ENCODE measurements at places on chromosomes 2 and 18.

DNA sequence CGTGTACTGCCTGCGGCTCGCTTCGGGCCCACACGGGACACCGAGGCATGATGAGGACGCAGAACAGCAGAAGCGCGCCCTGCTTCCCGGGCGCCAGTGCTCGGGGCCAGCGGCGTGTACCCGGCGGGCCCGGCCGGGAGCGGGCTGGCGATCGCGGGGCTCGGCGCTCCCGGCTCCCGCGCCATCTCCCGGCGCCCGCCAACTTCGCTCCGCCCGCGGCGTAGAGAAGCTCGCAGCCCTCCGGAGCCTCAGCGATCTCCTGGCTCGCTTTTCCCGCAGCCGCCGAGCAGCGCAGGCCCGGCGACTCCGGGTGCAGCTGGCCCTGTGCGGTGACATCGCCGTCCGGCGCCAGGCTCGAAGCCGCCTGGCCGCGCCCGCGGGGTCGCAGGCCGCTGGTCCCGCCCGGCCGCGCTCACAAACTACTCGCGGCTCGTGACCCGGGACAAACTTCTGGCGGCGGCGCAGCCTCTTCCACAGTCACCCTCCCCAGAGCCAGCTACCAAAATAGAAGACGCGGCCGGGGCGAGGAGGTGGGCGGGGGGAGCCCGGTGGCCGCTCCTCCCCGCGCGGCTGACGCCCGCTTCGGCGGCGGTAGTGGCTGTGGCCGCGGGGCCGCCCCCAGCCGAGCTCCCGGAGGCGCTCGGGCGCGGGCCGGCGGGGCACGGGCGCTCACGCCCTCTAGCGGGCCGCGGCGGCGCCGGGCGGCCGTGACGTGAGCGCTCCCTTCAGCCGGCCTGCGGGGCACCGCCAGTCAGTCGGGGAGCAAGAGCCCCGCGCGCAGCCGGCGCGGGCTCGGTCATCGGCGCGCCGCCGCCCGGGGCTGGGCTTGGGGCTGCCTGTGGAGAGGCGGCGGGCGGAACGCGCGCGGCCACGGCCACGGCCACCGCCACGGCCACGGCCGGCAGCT, at the start of gene PTPRM:
Gene PTPRM, plus strand, starts transcription at position 750 of the 907 bp plus-strand sequence. CDS start 503 bp downstream, outside the sequence.
- peak; percentile 38 for DNase-seq

DNA sequence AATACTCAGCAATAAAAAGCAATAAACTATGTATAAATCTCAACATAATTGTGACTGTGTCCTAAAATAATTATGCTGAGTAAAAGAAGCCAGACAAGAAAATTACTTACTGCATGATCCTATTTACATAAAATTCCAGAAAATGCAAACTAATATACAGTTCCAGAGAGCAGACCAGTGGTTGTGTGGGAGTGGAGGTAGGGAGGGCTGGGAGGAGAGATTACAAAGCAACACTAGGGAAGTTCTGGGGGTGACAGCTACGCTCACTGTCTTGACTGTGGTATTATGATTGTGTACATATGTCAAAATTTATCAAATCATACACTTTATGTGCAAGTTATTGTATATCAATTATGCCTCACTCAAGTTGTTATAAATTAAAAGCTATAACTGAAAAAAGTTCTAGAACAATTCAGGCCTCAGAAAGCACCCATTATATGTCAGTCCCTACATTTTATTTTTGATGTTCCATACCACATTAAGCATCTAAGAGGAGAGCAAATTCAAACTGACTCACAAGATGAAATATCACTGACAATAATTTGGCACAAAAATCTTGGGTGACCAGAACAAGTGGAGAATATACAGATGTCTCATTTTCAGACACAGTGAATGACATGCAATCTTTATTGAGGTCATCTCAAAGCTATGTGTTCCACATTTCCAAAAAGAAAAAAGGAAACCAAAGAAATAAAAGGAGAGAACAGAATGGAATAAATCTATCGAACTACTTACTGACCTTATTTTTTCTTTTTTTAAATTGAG, 85.1 kb downstream of the ANTXR1 start:
- DNase-seq = no peak

DNA sequence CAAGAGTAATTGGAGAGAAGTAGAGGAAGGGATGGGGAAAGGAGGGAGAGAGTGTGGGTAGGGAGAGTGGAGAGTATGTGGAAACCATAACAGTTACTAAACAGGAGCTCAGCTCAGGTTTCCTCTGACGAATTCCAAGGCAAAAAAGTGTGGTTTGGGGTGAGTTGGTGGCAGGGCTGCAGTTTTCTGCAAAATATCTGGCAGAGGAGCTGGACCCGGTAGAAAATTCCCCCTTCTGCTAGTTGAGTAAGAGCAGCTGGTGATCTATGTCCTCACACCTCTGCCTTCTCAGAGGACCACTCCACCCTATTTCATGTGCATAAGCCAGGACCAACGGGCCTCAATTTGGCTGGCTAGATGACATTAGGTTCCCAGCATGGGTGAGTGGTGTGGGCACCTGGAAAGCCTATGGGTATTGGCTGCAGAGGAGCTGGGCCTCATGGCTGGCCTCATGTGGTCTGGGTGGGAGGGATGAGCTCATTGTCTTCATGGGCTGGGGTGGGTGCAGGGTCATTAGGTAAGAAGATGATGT, 13.2 kb downstream of the NRP2 start:
- DNase-seq = no peak

DNA sequence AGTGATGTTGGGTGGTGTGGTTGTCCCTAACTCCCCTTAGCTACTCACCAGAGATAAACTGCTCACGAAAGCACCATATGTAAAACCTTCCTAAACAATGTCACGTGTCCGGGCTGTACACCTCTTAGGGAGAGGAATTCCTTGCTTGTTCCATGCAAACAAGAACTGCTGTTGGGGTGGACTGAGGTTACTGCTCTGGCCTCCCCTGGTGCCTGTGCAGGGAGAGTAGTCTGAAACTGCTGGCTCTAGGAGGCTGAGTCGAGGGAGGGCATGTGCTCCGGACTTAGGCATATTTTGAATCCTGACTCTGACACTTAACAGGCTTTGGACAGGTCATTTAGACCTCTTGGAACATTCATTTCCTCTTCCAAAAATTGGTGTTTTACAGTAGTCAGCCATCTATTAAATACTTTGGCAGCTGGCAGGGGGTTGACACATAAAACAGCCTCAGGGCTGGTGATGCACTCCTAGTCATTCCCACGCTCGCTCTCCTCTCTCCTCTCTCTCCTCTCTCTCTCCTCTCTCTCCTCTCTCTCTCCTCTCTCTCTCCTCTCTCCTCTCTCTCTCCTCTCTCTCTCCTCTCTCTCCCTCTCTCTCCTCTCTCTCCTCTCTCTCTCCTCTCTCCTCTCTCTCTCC, 10.6 kb downstream of the THNSL2 start:
- DNase-seq = no peak

- no peak for DNase-seq
These were observed 811.5 kb upstream of the CHAC2 start for GRCh38 chr2:52956118-52956517.

DNA sequence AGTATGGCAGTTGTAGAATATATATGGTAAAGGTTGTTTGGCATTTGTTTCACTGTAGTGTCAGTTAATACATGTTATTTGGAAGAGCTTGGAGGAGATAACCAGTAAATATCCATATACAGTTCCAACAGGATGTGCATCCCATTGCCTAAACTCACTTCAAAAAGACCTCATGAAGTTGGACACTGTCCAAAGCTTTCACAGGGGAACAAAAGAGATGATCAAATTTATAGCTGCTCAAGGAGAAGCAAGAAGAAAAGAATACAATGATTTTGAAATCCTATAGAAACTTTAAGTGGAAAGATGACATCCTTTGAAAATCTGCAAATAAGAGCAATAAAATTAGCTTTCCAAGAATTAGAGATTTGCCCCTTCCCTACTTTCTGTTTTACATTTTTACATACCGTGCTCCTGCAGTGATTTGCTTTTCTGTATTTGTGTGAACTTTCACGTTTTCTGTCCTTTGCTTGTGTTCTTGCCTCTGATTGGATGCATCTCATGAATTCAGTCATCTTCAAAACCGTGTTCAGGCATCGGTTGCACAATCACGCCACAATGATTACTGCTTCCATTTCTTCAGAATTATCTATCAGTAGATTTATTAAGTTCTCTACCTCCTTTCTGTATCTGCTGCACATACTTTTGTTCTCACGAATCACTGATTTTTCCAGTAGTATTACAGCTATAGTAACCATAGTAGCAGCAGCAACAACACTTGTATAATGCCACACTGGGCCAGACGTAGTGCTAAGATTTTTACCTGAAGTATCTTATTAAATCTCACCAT, 83.8 kb downstream of the PARD3B start:
- DNase-seq = no peak

DNA sequence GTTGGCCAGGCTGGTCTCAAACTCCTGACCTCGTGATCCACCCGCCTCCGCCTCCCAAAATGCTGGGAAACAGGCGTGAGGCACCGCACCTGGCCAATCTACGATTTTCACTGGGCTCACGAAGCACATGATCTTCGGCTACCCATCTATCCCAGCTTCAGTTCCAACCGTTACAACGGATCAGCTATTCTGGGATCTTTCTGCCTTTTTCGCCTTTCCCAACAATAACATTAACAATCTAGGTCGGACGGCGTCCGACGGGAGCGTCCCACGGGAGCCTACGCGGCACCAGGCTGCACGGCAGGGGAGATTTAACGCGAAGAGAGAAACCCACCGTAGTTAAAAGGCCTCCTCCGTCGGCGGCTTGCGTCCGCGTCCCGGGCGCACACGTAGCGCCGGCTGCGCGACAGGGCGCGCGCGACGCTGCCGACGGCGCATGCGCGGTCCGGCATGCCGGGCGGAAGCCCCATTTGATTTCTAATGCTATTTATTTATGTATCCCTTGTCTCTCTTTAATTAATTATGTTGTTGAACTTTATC, at the start of gene MSL3B:
Gene MSL3B, minus strand, starts transcription at position 394 of the 540 bp plus-strand sequence.
- DNase-seq = peak; percentile 40

- no peak for DNase-seq
These were observed 77.2 kb upstream of the HPCAL1 start for GRCh38 chr2:10225291-10226037.

DNA sequence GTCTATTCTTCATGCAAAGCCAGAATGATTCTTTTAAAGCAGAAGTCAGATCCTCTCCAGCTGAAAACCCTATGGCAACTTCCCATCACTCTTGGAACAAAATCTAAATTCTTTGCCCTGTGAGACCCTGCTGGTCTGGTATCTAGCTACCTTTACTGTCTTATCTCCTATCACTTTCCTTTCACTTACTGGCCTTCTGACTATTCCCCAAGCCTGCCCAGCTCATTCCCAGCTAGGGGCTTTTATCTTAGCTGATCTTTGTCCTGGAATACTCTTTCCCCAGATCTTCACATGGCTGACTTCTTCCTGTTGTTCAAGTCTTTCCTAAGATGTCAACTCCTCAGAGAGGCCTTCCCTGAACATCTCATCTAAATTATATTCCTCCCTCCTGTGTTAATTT, 63.6 kb downstream of the GREB1L start:
- no peak for DNase-seq

DNA sequence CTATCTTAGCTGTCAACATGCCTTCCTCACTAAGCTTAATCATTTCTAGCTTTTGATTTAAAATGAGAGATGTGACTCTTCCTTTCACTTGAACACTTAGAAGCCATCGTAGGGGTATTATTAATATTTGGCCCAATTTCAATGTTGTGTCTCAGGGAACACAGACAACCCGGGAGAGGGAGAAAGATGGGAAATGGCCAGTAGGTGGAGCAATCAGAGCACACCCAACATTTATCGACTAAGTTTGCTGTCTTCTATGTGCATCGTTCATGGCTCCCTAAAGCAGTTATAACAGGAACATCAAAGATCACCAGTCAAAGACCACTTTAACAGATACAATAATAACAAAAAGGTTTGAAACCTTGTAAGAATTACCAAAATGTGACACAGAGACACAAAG, 110.2 kb downstream of the OLA1 start:
- no peak for DNase-seq

DNA sequence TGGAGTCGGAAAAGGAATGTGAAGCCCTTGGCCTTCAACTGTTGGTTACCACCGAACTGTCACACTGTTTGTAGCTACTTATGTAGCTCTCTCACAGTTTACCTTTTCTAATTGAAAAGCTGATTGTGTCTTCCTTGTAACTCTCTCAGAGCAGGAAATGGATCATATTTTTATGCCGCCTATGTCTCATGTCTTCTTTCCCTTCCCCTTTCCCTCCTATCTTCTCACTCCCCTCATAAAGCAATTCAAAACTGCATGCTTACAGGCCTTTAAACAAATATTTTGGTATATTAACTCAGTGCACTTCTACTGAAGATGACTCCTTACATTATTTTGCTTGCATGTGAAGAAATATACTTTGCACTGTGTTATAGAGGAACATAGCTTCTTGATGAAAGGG, 6.0 kb downstream of the SLC39A10 start:
- DNase-seq = no peak

GRCh38 chr2:98099939-98100743, 13.2 kb downstream of the VWA3B start:
- no peak for DNase-seq

DNA sequence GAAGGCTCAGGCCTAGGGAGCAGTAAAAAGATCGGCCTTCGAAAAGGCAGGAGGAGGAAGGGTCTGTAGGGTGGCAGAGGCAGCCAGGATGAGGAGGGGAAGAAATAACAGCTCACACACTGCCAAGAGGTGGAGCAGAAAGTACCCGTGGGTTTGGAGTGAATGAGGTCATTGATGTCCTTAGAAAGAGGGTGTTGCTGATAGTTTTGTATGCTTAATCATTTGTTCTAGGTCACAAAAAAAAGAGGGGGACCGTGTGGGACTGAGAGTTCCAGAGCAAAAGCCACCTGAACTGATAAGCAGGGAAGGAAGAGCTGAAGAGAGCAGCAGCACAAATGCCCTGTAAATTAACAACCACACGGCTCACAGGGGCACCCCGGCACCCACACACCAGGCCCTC, 140.4 kb downstream of the FAM161A start:
- DNase-seq = no peak

GRCh38 chr2:1219901-1220573, 193.2 kb upstream of the TPO start:
- no peak for DNase-seq

GRCh38 chr18:3648641-3649040, 198.7 kb downstream of the TGIF1 start:
- DNase-seq = no peak

DNA sequence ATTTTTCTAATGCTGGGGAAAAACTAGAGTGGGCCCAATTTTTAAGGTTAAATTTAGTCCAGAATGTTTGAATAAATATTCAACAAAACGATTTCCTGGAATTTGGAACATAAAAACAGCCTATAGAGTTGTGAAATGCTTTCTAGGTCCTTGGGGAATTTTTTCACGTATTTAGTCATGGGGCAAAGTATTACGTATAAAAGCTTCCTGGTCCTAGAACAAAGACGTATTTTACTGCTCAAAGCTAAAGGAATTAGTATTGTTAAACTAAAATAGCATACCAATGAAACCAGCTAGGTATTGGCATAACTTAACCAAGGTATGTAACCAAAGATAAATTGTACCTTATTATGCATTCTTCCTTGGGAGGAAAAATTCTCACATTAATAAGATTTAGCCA, 1.6 kb downstream of the SESTD1 start:
- DNase-seq = no peak

DNA sequence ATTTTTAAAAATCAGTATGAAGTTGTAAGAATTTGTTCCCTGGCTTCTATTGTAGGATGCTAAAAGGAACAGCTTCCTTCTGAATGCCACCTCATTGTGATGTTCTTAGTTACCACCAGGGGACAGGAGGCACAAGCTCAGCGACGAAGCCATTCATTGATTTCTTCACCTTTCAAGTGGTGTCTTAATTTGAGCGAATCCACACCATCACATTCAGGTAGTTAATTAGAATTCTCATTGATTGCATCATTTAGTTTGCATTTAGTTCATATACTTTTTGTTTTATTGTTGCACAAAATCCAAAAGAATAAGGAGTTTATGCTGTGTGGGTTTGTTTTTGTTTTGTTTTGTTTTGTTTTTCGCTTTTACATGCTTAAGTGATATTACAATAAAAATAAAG, 23.1 kb downstream of the CYP27C1 start:
- no peak for DNase-seq

- no peak for DNase-seq
These were observed 1.3 kb upstream of the ALPI start for GRCh38 chr2:232454630-232455029.
